ENCODE measurements at places on chromosomes 2 and 18.

- DNase-seq: no peak
Observed at GRCh38 chr2:143705108-143705707, 576.0 kb downstream of the ARHGAP15 start.

- DNase-seq: peak; percentile 75
Observed at GRCh38 chr2:70785137-70785911, 5.1 kb downstream of the FIGLA start.

DNA sequence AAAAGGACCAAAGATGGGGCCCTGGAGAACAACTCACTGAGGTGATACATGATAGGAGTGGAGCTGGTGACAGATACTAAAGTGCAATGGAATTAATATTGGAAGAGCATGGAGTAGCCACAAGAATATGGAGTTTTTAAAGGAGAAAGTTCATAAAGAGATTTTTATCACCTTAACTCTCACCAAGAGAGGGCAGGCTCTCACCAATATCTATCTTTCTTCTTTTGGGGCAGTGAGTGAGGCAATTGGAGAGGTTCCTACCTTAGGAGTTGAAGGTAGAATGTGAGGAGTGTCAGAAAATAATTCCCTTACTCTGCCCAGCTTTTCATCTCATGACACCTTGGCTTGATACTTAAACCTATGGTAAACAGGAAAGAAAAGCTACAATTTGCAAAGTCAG is 233.7 kb upstream of the CWC22 start:
- DNase-seq: peak; percentile 22

DNA sequence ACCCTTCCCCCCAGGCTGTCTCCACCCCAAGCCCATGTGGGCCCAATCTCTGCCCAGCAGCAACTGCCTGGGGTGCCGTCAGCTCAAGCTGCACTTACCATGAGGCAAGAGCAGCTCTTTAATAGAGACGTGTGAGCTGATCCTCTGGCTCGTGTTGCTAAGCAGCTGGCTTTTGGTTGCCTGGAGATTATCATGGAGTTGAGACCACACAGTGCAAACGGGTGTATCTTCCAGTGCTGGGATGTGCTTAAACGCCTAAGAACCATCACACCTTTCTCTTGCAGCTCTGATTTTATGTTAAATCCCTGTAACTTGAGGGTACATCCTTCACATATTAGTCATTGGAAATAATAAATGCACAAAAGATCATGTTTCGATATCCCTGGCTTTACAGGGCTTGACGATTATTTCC is 271.1 kb downstream of the PRKCE start:
- peak; percentile 68 for DNase-seq

GRCh38 chr2:48568547-48568946 is 38.6 kb downstream of the STON1 start:
- no peak for DNase-seq

- no peak for DNase-seq
Observed at GRCh38 chr2:158905784-158906183, 62.7 kb upstream of the TANC1 start.

DNA sequence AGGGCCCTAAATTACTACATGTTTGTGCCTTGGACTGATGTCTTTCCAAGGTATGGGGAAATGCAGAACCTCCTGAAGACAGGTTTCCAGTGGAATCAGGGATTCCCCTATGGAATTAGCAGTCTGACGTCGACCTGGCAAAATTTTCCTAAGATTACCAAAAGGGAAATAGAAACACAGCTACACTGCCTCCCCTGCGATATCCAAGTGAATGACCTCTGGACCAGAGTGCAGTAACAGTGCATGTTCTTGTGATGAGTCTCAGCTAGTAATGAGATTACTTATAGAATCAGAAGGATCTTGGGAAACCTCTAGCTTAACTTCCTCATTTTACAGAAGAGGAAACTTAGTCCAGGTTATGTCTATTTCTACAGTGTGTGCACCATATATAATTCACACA is 21.3 kb upstream of the CHST9 start:
- DNase-seq: no peak

- no peak for DNase-seq
Observed at GRCh38 chr2:296354-296753, 8.5 kb upstream of the ALKAL2 start.

DNA sequence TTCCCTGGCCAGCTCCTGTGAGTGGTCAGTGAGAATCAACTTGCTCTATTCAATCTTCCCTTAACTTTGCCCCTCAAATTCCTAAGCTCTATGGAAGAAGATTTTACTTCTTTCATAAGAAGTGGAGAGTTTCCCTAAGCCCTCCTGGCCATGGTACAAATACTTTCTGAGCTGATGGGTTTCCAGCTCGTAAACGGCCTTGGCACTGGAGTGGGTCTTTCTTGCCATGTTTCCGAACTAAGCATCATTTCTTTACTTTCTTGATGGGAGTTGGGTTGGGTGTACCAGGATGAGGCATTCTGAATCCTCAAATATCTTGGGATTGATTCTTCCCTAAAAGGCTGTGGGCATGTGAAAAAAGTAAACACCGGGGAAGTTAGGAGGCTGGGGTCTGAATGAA is 72.5 kb downstream of the ACKR3 start:
- DNase-seq: no peak

DNA sequence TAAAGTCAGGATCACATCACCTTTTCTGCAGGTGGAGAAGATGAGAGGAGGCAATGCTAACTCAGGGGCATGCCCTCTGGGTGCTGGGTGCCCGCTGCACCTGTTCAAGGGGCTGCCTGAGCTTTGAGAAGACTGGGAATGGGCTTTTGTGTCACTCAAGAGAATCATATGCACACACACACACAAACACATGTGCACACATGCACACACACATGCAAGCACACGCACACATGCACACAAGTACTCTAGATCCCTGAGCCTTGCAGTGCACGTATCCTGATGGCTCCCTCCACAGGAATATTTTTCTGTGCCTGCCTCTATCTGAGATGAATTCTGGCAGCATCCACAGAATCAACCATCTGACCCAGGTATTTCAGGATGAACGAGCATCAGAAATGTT is 110.0 kb upstream of the TEX51 start:
- no peak for DNase-seq

DNA sequence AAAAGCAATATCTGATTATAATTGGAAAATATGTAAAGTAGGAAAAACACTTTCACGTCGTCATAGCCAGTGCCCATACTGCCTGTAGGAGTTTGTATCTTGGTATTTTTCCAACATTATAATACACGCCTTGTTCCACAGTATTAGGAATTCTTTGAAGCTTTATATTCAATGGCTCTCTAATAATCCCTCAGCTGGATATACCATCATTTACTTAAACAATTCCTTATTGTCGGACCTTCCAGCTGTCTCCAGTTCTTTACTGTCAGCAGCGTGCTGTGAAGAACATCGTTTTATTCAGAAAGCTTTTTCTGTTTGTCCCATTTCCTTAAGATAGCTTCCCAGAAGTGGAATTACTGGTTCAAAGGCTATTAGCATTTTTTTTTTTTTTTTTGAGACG is 31.7 kb downstream of the ATP6V1C2 start:
- DNase-seq: no peak

GRCh38 chr2:140643761-140644187 is 1487.0 kb downstream of the LRP1B start:
- no peak for DNase-seq

DNA sequence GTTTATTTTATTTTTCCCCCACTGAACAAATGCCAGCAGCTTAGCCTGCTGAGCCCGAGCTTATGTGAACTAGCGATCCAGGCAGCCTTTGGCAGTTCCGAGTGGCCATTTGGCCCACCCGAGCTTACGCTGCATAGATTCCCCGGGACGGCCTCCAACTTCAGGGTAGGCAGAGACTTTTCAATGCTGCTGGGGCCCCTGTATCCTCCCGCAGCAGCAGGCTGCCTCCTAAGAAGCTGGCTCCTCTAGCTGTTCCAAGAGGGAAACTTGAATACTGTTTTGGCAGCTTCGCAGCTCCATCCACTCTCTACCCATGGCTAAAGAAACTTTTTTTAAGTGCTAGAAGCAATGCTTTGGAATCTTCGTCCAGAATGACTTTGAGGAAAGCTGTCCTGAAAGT is 295.2 kb downstream of the SS18 start:
- DNase-seq: no peak

DNA sequence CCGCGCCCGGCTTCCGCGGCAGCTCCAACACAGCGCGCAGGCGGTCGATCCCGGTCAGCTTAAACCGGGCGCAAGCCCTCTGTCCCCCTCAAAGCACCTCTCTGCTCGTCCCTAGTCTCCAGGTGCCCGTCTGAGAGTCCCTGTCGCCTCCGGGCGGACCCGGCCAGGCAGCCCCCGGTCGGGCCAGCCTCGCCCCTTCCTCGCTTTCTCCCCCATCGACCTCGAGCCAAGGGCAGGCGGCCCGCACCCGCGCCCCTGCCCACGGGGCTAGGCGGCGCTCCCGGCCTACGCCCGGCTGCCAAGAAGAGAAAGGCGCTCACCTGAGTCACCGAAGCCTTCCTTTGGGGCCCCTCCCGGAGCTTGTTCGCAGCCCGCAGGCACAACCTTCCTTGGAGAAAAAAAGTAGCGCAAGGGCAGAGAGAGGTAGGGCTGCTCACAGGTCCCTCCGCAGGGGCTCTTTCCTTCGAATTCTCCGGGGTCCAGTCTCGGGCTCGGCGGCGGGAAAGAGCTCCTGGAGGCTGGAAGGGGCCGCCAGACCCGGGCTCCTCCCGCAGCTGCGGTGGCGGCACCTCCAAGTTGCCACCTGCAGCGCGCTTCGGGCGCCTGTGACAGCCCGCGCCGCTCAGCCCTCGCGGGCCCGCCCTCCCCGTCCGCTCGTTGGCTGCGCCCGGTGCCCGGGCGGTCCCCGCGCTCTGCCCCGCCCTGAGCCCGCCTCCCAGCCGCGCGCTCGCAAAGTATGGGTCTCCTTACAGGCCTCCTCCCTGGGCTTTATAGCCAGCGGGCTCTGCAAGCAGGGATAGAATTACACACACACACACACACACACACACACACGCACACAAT is 86.5 kb upstream of the EPB41L3 start:
- DNase-seq: peak; percentile 91

DNA sequence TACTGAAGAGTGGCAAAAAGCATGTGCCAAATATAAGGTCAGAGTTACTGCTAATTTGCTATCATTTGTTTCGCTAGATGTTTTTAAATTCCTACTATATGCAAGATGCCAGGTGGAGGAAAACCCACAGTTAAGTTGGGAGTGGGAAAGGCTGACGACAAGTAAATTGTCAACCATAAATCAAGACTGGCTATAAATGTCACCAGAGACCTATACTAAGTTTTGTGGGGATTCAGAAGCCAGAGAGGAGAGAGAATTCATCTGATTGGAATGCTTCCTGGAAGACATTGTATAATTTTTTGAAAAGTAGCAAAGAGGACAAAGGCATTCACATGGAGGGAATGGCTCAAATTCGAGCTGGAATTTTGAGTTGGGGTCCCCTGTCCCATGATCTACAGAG is 64.3 kb downstream of the CFAP221 start:
- no peak for DNase-seq

DNA sequence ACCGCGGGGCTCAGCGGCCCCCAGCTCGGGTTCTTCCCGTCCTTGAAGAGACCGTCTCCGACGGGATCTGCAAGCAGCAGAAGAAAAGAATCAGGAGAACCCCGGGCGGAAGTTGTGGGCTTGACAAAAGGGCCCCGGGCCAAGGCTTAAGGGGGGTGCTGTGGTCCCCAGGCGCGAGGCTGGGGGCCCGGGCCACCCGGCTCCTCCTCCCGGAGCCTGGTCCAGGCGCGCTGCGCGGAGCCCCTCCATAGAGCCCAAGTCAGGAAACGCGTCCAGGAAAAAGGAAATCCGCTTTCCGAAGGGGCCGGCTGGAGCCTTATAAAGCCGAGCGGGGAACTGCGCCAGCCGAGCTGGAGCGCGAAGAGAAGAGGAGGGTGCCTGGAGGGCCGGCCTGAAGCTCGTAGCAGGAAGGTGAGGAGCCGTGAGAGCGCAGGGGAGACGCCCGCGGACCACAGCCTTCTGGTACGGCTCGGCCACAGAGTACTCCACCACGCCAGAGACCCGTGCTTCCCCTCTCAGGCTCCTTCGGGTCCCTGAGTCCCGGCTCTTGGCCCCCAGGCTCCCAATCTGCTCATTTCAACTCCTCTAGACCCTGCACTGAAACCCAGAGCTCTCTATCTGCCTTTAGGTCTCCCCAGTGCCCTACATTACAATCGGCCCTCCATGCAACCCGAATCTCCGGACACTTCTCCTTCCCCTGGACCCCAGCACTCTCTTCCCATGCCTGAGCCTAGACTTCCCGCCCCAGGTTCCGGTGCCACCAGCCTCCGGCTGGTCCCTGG is 554 bp downstream of the FEV start:
- DNase-seq: no peak

- DNase-seq: no peak
Observed at GRCh38 chr2:88398180-88398579, 54.3 kb downstream of the FOXI3 start.

GRCh38 chr2:23155022-23155421 is 230.0 kb upstream of the KLHL29 start:
- no peak for DNase-seq

DNA sequence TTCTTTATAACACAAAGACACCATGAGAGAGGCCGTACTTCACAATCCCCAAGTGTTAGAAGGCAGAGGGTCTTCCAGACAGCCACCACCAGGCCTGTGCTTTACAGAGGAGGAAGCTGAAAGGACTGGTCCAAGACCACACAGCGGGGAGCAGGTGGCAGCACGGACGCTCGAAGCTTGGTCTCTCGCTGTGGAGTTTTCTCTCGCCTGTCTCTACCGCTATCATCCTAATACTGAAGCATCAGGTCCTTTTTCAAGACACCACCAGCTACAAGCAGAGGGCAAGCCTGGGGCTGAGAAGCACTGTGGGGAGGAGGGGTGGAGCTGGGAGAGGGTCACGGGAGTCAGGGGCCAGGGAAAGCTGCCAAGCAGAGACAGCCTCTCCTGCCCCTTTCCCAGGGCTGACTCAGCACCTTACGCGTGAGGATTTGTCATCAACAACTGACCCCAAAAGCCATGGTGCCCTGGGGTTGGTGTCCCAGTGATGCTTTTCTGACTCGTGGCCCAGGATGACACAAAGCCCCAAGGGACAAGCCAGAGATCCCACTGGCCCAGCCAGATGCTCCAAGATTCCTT is 31.9 kb upstream of the FOSL2 start:
- DNase-seq: no peak

DNA sequence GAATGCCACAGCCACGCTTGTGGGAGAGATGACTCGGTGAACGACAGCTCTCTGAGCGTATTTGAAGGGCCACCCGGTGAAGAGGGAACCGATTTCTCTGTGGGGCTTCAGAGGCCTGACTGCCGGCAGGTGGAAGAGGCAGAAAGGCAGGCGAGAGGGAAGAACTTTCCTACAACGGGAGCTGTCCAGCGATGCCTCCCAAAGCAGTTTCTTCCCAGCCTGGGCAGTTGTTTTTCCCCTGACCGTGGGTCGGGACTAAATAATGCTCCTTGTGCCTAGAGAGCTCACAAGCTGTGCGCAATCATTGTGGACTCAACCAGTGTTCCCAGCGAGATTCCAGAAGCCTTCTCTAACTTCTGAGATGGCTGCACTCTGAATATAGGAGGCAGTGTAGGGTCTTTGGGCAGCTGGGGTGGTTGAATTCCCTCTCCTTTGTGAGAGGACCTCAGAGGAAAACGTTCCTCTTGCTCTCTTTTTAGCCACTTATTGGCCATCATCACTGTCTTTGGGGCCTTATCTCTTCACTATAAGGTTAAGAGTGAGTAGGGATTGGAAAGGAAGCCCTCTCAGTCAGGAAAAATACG is 710 bp downstream of the SEC11C start:
- DNase-seq: no peak

- no peak for DNase-seq
Observed at GRCh38 chr18:69677595-69677994, 270.1 kb downstream of the CD226 start.

Data from NCI-H510A treated with DMSO at 0.1 percent for 48 hours (cell line).